ENCODE measurements at places on chromosomes 1 and 21. TPM values are rescaled to one million over a fixed set of nuclear protein-coding genes. Genes with fewer than 3 reads are reported as not detected.

Gene C1orf94
- not detected for total RNA-seq

Gene IFNLR1
- 6.4 TPM for total RNA-seq

- DNase-seq = no peak
Observed at GRCh38 chr21:42263591-42264131, 44.7 kb downstream of the ABCG1 start.

DNA sequence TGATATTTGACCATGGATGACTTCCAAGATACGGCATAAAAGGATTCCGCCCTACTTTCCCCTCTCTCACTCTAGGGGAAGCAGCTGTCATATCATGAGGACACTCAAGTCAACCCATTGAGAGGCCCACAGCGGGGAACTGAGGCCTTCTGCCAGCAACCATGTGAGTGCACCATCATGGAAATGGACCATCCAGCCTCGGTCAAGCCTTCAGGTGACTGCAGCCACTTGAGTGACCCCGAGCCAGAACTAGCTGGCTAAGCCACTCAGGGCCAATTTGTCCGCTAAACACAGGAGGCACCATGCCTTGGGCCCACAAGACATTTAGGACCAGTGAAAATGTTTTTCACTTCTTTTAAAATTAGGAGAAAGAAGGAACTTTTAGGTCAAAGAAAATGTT lies 11.1 kb upstream of the GJB5 start:
- no peak for DNase-seq

Gene WDR64
- 0.70 TPM for total RNA-seq

DNA sequence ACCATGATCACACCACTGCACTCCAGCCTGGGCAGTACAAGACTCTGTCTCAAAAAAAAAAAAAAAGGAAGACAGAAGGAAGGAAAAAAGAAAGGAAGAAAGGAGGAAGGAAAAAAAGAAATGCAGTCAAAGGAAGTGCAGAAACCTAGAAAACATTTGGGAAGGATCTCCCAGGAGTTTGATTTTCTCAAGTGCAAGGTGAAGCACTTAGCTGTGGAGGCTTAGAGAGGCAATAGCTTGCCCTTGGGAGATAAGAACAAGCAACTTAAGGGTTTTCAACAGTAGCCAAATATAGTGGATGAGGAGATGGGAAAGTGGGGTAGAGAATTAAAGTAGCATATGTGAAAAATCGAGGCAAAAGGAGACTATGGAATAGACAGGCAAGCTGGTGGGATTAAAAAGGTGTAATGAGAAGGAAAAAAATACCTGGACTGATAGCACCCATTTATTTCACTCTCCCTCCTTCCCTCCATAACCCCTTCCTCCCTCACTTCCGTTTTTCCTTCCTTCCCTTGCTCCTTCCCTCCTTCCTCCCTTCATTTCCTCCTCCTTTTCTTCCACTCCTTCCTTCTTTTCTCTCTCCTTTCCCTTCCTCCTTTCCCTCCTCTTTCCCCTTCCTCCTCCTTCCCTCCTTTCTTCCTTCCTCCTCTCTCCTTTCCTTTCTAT lies 6.8 kb upstream of the FAM89A start:
- DNase-seq = no peak

All from liver (tissue), 10 donors.